Tibial artery (tissue), 4 donors: ENCODE measurements at places on chromosomes 2 and 18.
A peak's percentile ranks its signal among the peaks of the same experiment; 100 is the strongest.

GRCh38 chr2:74867841-74868658 is 34.1 kb downstream of the HK2 start:
- no peak for DNase-seq

- DNase-seq = no peak
These were observed 9.0 kb downstream of the CUL3 start for GRCh38 chr2:224576088-224576715.

- no peak for DNase-seq
These were observed 103.0 kb downstream of the AFF3 start for GRCh38 chr2:100039291-100039980.

- no peak for DNase-seq
These were observed 99.2 kb downstream of the DYNAP start for GRCh38 chr18:54690198-54690597.

DNA sequence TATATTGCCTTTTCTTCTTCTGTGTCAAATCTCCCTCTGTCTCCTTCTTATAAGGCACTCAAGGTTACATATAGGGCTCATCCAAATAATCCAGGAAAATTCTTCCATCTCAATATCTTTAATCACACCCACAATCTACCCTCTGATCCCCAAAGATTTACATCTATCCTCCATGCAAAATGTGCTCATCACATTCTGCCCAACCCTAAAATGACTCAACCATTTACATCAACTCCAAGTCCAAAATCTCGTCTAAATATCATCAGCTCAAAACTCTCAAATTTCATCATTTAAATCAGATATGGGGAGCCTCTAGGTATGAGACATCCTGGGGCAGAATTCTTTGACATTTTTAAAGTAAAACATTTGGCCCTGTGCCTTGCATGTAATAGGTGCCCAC is 1349.8 kb downstream of the SUCLG1 start:
- no peak for DNase-seq

DNA sequence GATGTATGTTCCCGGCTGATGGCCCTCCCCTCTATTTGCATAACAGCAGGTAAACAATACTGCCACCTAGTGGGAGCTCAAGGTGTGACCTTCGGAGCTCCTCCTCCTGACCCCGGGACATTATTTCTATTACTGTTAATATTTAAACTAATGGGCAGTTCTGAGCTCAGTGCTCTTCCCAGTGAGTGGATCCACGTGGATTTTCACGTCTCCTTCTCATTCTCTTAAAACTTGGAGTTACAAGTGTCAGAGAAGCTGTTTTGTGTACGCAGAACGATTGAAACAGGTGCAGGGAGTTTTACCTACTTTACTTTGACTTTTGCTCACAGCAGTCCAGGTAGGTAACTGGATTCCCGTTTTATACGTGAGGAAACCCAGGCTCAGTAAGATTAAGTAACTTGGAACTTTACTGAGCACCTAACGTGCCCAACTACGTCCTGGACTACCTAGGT is 127.3 kb downstream of the PRKCE start:
- no peak for DNase-seq

DNA sequence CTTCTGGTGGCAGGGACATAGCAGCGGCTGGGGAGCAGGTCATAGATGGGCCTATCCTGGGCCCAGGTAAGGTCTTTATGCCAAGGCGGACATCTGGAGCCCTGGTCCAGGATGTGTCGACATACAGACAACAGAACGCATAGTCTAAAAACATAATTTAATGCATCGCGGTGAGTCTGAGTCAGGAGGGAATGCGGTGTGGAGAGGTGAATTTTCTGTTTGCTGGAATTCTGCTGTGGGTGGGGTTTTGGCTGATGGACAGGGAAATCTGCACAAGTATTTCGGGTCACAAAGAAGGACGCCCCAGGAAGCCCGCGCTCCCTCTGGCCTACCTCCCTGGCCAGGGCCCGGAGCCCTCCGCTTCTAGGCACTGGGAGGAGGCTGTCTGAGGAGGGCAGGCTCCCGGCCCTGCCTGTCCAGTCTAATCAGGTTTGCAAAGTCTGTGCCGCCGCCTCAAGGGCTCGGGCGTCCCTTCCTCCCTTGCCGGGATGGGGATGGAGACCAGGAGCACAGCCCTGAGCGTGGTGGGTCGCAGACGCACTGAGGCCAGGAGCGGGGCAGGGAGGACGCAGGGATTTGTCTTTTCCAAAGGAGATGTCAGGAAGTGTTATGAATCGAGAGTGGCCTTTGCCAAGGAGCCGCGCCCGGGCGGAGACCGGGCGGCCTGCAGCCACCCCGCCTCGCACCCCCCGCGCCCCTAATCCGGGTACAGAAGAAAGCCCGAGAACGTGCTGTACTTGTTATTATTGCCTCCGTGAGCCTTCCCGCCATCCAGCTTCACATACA is 2.3 kb downstream of the C1QL2 start:
- no peak for DNase-seq

- no peak for DNase-seq
These were observed 72.4 kb upstream of the YWHAQ start for GRCh38 chr2:9703085-9703678.

DNA sequence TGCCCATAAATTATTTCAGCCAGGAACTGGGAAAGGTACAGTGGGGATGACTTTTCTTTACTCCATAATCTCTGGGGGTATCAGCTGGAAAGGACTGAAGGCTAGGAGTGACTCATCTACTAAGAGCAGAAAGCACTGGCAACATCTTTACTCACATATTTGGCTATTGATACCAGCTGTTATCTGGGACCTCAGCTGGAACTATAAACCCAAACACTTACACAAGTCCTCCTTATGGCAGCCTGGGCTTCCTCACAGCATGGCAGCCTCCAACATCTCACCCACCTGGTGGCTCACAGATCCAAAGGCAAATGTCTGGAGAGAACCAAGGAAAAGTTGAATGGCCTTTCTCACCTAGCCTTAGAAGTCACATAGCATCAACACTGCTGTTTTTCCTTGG is 379.0 kb upstream of the RND3 start:
- DNase-seq = no peak

GRCh38 chr2:23694058-23695045 is 232.6 kb downstream of the ATAD2B start:
- peak; percentile 16 for DNase-seq

DNA sequence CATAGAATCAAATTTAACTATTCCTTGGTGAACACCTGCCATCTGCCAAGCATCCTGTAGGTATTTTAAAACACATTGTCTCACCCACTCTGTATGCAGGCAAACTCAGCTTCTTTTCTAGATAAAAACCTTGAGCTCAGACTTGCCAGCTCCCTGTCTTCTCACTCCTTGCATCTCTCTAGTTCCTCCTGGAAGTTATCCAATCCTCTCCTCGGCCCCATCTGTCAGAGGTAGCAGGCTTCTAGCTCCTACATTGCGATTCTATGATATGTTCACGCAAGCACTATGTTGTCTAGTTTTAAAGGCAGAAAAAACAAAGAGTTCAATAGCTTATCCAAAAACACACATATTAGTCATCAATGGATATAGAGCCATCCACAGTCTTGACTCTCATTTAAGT is 67.0 kb upstream of the APCDD1 start:
- no peak for DNase-seq

- DNase-seq = no peak
These were observed 416.5 kb downstream of the MEIS1 start for GRCh38 chr2:66851449-66851872.

DNA sequence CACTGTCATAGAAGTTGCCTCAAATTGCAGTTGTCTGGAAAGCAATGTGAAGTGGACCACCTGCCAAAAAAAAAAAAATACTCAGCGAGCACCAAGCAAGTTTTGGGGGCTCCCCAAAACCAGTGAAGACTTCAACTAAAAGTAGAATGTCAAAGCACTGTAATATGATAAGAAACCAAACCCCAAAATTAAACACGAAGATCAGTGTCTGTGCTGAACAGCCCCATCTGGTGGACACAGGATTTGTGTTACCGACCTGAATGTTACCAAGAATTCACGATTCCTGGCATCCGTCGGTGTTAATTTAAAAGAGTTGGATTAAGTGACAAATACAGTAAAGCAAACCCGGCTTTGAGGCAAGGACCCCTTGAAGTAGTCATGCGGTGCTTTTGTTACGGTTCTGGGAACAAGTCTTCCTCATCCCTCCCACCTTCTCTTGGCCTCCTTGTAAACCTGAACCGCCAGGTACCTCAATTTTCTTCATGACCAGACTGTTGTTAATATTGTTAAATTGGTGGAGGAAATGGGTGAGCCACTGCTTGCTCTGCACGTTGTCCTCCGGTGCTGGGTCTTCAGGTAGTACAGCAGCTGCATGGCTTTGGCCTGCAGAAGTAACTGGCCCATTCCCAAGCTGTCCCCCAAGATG is 31.3 kb upstream of the SSB start:
- DNase-seq = peak; percentile 61

DNA sequence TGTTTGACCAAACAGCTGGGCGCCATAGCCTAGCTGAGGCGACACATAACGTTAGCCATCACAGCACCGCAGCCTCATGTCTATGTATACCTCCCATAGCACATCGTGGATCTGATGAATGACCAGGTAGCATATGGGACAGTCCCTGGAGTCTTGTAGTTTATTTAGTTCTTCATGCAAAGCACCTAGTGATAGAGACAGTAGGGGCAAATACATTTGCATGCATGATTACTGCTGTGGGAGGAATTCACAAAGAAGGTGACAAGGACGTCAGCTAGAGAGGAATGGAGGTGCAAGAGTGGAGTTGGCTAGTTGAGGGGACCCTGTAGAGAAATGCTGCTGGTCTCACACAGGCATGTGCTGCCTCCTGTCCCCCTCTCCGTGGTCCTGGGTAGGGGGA is 478.9 kb upstream of the HS6ST1 start:
- DNase-seq = peak; percentile 6

DNA sequence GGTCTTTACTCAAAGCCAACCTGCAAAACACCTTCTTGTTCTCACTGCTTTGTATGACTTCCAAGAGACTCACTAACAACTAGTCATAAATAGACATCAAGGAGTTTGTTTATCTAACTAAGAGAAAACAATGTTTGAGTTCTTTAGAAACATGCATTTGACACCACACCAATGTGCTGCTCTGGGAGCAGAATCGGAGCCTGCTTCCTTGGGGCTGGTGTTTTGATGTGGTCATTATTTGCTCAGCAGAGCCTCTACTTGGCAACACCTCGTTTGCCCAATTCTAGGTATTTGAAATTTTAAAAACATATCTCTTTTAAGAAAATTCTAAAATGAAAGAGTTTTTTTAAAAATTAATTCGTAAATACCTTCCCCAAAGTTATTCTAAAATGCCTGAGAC is 167.5 kb downstream of the BCL2 start:
- no peak for DNase-seq

- peak; percentile 85 for DNase-seq
These were observed 103.1 kb downstream of the MCFD2 start for GRCh38 chr2:46812361-46813019.

- no peak for DNase-seq
These were observed 32.5 kb downstream of the RNF152 start for GRCh38 chr18:61860302-61860701.

DNA sequence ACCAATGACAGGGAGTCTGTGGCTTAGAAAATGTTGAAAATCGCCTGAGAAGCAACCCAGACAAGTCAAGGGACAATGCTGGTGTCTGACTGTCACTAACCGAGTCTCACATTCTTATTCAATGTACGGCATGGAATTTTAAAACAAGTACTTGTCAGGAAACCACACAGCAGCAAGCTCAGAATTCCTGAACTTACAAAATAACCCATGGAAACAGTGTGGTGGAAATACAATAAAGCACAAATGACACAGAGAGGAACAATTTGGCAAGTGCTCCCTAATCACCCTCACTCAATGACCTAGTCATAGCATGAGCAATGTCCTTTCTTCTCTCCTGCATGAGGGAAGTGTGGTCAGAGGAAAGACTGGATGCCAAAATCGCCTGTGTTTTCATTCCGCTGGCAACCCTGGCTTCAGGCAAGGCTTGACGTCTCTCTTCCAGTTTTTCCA is 154.0 kb downstream of the SATB2 start:
- DNase-seq = no peak

GRCh38 chr2:61055557-61055956 is 10.1 kb upstream of the SANBR start:
- DNase-seq = no peak

- DNase-seq = no peak
These were observed 116.0 kb upstream of the AQP4 start for GRCh38 chr18:26981360-26982082.

DNA sequence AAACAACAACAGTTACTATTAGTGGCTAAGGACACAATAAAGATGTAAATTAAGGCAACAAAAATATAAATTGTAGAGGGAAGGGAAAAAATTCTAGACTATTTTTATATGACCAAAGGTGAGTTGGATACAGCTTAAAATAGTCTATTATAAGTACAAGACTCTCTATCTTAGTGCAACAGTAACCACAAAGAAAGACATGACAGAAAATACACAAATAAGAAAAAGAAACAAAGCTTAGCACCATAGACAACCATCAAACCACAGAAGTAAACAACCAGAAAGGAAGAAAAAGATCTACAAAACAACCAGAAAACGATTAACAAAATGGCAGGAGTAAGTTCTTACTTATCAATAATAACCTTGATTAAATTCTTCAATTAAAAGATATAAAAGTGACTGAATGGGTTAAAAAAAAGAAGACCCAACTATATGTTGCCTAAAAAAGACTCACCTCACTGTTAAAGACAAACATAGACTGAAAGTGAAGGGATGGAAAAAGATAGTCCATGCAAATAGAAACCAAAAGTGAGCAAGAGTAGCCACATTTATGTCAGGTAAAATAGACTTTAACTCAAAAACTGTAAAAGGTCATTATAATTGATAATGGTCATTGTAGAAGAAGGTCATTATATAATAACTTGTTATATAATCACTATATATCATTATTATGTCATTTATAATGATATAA is 62.5 kb downstream of the USP40 start:
- DNase-seq = no peak

DNA sequence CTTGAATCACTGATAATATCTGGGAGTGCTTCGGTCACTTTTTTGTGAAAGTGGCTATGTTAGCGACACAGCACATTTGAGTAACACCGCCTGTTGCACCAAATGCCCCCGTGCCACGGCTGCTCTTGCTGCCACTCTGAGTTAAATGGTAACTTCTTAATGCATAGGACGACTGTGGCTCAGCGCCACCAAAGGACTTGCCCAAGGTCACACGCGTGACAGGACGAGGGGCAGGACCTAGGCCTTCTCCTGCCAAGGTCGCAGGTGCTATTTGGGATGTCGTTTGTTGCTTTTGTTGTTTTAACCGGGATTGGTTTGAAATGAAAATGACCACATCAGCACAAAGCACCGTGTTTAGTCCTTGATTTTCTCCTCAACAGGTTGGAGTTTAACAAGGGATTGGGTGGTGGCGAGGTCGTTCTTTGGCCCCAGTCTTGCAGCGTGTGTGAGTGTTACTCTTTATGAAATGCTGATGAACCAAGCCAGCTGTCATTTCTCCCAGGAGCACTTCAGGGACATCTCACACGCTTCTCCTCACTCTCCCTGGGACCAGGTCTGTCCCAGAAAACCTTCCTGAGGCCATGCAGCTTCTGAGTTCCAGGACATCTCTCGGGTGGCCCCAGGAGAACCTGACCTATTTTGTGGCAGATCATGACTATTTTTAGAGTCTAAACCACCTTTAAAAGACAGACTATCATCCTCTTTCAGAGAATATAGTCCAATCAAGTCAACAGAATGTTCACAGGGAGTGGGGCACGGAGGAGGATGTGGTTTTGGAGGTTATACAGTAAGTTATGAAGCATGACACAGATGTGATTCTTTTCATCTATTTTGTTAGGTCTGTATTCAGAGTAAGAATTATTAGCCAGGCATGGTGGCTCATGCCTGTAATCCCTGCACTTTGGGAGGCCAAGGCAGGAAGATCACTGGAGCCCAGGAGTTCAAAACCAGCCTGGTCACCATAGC is 49.9 kb downstream of the MTCL1 start:
- DNase-seq = no peak

- DNase-seq = no peak
These were observed 16.3 kb upstream of the PKDCC start for GRCh38 chr2:42031281-42032223.
